ENCODE measurements at places on chromosomes 5 and 9.

DNA sequence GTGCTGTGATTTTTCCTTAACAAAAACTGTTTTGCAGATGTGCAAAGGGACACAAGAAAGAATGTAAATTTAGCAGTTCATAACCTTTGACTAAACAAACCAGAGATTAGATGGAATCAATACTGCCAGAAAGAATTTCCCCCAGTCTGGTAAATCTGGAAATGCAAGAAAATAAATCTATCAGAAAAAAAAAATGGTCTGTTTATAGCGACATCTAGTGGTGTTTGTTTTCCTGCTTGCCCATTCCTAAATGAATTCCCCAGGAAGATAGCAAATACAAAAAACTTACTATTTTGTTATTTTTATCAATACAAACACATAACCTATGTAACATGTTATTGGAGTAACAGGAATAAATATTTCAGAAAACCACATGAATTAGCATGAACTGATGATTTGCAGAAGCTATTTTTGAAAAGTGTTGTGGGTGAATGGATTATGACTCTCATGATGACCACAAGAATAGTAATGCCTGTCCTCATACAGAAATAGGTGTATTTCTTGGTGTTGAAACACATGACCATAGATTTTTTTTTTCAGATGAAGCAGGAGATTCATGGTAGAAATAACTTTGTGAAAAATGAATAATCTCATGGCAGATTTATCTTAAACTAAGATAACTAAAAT, 1703.8 kb downstream of the MAT2B start:
- no peak for DNase-seq

DNA sequence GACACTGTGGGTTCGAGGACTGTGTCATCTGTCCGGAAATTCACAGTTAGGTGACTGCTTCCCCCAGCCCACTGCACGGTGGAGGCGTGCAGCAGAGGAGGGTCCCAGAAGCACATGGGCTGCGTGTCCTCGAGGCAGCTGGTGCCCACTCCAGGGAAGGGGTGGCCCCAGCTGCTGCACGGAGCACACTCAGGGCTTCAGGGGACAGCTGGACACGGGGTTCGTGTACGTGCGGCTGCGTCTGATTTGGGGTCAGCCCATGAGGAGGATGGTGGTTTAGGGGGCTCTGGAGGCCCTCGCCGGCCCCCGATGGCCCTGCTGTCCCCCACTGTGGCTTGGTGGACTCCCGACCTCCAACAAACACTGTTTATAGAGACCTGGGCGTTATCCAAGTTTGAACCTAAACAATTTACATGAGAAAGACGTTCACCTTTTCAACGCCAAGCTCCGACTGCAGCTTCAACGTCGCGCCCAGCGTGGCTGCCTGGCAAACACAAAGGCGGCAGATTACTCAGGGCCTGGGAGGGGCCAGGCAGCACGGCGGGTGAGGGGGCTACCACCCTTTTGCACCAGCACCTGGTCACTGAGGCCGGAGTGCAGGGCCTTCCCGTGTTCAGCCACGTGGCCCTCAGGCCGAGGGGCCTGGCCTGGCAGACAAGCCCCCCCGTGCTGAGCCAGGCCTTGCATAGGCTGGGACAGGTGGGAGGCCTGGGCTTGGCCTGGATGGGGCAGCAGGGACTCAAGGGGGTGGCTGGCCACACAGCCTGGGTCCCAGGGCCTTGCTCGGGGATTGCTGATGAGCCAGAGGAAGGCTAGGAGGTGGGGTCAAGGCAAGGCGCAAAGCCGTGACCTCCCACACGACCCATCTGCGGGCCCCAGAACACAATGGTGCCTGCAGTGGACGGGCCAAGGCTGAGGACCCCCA, 55.2 kb downstream of the EXD3 start:
- DNase-seq, result no peak

DNA sequence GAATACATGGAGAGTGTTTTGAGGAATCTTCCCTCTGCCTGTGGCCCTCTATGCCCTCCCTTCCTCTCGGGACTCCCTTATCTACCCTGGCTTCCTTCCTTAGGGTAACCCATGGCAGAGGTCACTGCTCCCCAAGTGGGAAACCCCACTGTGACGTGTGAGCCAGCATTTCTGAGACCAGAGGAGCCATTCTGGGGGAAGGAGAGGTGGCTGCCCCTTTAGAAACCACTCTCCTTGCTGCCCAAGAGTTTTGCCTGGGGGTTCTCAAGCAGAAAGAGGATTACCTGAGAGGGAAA, 23.1 kb downstream of the CCNJL start:
- no peak for DNase-seq

GRCh38 chr9:73579823-73580222, 428.2 kb downstream of the ANXA1 start:
- no peak for DNase-seq

DNA sequence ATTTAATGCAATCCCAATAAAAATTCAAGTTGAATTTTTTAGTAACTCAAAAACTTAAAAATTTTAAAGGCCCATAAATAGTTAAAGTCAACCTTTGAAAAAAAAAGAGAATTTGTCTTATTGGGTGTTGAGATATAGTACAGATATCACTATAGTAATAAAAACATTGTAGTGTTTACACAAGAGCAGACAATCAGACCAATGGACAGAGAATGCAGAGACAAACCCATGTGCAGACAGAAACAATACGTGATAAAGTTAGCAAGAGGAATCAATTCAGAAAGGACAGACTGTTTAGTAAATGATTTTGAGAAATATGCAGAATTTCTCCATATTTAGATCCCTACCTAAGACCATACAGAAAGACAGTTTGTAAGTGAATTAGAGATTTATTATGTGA, 33.9 kb downstream of the GOLGA1 start:
- DNase-seq, result no peak

DNA sequence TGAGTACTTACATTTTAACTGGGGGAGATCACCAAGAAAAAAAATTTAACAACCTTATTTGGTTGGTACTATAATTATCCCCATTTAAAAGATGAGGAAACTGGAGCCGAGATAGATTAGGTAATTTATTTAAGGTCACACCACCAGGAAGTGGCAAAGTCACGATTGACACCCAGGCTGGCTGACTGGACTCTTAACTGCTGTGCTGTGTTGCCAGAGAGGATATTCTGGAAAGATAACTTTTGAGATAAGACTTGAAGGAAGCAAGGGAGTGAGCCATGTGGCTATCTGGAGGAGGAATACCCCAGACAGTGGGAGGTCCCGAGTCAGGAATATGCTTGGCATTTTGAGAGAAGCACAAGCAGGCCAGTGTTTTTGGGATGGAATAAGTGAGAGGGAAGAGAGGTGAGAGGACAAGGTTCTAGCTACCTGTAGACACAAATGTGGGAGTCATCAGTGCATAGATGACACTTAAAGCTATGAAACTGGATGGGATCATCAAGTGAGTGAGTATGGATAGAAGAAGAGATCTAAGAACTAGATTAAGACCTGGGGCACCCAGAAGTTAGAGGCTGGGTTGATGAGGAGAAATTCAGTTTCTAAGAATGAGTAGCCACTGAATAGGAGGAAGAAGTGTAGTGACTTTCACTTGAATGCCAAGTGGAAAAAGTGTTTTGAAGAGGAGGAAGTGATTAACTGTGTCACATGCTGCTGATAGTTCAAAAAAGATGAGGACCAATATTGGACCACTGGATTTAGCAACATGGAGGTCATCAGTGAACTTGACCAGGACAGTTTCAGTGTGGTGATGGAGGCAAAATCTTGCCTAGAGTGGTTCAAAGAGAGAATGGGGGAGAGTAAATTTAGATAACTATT, 25.6 kb downstream of the PDE8B start:
- no peak for DNase-seq

DNA sequence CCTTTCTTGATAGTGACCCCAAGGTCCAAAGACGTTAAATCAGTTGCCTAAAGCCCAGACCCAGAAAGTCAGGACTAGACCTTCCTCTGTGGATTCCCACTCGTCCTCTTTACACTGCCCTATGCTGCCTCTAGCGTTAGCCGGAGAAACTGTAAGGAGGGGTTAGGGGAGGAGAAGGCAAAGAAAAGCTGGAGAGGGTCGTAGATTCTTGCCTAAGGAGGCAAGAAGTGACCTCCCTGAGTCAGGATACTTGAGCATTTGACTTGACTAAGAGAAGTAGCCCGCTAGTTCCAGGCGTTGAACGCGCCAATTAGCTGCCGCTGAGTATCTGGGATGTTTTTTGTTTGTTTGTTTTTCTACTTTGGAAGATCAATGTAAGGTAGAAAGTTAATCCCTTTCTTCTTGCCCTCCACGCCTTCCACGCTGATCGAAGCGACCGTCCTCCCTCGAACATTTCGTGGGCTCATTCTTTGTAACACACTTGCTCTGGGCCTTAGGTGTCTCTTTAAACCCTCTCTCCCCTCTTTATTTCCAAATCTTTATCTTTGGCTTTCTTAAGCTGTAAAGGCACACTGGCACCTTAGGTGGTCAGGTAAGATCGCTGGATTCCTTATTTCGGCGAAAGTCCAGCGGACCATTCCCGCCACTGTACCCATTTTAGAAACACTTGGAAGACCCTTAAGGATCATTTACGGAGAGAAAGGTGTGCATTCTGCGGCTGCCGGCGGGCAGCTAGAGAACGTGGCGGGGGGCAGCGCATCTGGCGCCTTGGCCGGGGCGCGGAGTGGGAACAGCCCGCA, 5.1 kb upstream of the RGMB start:
- DNase-seq, result peak; percentile 51

GRCh38 chr5:179313849-179314521, 31.3 kb downstream of the ADAMTS2 start:
- DNase-seq, result no peak

DNA sequence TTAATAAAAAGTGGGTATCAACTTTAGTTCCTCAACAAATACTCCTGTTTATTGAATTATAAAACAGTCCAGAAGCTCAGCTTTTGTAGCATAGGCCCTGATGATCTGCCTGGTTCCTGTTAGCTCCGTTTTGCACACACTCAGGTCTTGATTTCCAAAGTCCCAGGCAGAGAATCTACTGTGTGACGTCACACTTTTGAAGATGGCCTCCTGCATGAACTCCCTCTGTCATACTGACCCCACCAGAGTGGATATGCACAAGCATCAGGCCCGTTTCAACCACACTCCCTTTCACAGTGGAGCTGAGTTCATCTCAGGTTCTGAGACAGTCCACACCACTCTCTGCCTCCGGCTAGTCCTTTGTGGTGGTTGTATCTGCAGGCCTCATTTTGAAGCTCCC, 353.1 kb downstream of the PTPRD start:
- DNase-seq, result no peak

DNA sequence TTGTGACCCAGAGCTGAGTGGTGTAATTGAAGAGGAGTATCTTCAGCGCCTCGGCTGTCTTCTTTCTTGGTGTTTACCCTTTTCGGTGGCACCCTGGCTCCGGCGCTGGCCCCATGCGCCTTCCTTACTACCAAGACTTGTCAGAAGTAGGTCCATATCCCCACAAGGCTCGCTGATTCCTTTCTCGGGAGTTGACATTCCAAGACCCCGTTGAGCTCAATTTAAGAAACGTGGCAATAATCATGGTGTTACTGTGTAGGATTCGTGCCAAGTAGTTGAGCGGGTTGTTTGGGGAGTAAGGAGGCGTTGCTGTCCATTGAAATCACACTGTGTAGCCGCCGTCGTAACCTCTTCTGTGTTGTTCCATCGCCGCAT, 795 bp downstream of the NDUFAF2 start:
- DNase-seq, result no peak

- DNase-seq, result no peak
Measured at GRCh38 chr9:126927419-126927818, 12.8 kb downstream of the RALGPS1 start.

GRCh38 chr9:127980706-127981558, at the start of gene EEIG1:
TSS of gene EEIG1 (minus strand) at chr9:127980989. CDS start at chr9:127980137, 852 bp downstream.
- DNase-seq, result peak; percentile 96

DNA sequence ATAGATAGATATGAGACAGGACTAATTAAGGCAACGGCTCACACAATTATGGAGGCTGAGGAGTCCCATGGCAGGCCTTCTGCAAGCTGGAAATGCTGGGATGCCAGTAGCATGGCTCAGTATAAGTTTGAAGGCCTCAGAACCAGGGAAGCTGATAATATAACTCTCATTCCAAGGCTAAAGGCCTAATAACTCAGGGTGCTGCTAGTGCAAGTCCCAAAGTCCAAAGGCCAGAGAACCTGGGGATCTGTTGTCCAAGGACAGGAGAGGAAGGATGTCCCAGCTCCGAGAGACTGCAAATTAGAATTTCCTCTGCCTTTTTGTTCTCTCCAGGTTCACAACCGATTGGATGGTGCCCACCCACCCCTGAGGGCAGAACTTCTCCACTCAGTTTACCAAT, 114.5 kb downstream of the SV2C start:
- DNase-seq, result no peak

GRCh38 chr9:70049672-70050271, 6.1 kb downstream of the MAMDC2 start:
- no peak for DNase-seq

DNA sequence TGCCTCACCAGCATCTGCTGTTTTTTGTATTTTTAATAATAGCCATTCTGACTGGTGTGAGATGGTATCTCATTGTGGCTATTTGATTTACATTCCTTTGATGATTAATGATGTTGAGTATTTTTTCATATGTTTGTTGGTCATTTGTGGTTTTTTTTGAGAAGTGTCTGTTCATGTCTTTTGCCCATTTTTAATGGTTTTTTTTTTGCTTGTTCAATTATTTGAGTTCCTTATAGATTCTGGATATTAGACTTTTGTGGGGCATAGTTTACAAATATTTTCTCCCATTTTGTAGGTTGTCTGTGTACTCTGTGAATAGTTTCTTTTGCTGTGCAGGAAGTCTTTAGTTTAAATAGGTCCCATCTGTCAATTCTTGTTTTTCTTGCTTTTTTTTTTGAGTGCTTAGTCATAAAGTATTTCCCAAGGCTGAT, 148.1 kb downstream of the NPR3 start:
- no peak for DNase-seq

DNA sequence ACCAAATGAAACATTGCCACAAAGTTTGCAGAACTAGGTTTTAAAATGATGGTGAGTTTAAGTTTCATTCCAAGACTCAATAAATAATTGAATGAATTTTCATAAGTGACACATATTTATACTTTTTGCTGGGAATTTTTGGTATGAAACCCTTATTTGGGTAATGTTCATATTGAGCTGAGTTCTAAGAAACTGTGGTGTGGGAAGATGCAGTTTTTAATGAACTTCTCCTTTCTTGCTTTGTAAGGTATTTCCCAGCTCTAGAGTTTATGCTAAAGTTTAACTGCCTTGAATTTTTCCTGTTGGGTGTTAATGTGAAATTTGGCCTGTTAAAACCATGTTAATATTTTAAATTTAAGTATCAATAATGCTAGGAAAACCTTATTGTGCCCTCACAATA, 15.1 kb downstream of the RABGAP1 start:
- DNase-seq, result no peak

- no peak for DNase-seq
Measured at GRCh38 chr5:82211855-82212572, 66.1 kb downstream of the RPS23 start.

- DNase-seq, result no peak
Measured at GRCh38 chr5:53166183-53166495, 56.6 kb upstream of the MOCS2 start.

Measured in CD4-positive, alpha-beta T cell treated with Interleukin-17A for 1 hour (primary cell).